H9 (cell line): ENCODE measurements at places on chromosomes 5 and 9. TPM values are rescaled to one million over a fixed set of nuclear protein-coding genes. Genes with fewer than 3 reads are reported as not detected.

Gene CSF1R
- total RNA-seq = 0.13 TPM in 1 of 2 replicates, not detected in the other

GRCh38 chr5:124111886-124112285 is 599.9 kb downstream of the CSNK1G3 start:
- no peak for DNase-seq

Gene PRLR
- 2.5 TPM in 2 replicates for total RNA-seq

DNA sequence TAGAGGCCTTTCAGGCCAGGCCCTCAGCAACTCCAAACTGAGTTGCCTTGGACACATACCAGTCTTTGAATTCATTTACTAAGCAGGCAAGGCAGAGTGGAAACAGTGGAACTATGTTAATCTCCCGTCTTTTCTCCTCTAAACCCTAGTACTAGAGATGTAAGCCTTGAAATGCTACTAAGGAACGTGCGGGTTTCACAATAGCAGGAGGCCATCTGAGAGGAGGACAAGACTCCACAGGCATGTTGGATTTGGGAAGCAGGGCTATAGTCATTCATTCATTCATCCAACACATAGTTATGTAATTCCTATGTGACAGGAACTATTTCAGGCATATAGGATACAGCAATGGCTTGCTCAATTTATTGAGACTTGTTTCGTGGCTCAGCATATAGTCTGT is 3.3 kb upstream of the OCLN start:
- DNase-seq = no peak

DNA sequence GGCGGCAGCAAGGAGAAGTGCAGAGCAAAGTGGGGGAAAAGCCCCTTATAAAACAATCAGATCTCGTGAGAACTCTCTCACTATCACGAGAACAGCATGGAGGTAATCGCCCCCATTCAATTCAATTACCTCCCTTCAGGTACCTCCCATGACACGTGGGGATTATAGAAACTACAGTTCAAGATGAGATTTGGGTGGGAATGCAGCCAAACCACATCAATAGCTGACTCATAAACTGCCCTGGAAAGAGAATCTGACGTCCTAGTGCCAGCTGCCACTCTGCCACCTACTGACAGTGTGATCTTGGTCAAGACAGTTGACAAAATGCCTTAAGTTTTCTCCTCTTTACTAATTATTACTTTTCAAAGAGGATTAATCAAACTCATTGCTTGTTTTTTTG is 128.3 kb downstream of the GPBP1 start:
- no peak for DNase-seq

Gene ARHGEF39
- 21.6 and 24.4 TPM in 2 replicates for total RNA-seq

Gene CDH12
- not detected in 2 replicates for total RNA-seq

DNA sequence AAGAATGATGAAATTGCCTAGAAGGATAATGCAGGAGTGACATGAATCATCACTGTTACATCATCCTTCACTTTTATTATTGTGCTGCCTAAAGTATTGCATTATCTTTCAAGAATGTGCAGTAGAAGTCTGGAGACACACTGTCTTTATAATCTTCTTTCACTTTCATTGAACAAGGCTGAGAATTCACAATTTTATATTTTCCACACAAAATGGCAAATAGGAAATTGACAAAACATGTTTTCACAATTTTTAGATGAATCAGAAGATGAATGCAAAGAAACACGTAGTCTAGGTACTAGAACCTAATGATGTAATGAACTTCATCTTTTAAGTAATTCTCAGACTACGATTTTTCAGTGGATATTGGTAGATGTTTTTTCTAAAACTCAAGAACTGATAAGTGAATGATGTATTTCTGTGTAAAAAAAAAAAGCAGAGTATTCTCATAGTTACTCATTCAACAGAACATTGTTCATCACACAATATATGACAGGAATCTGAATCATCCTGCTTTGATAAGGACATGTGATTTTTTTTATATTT is 131.5 kb upstream of the GRHPR start:
- no peak for DNase-seq

Gene ZNF608
- total RNA-seq = 63.7 and 67.0 TPM in 2 replicates

Gene FCN2
- not detected in 2 replicates for total RNA-seq

Gene IRX2
- 91.6 and 94.4 TPM in 2 replicates for total RNA-seq

Gene PCDHGB7
- 6.8 and 7.7 TPM in 2 replicates for total RNA-seq

DNA sequence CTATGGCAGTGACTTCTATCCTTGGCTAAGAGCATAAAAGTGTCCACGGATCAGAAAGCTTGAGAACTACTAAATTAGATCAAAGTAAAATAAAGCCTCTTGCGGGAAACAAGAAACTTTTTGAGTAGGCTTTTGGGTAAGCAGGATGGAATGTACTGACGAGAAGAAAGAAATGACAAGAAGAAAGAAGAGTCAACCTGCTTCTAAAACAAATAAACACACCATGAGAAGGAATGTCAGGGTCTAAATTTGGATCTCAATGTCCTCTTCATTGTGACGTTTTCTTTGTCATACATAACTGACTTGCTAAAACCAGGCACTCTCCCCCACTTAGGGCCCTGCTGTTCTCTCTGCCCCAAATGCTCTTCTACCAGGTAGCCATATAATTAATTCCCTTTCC is 290.1 kb upstream of the PTGER4 start:
- DNase-seq = no peak

GRCh38 chr5:160685695-160686094 is 166.3 kb downstream of the ATP10B start:
- no peak for DNase-seq

- DNase-seq = no peak
Measured at GRCh38 chr5:168362097-168362885, 70.8 kb downstream of the WWC1 start.

Gene PCDHB10
- total RNA-seq = 1.5 and 1.6 TPM in 2 replicates

GRCh38 chr9:93223260-93224180 is 39.6 kb downstream of the WNK2 start:
- no peak for DNase-seq

Gene GKAP1
- total RNA-seq = 5.4 and 6.2 TPM in 2 replicates

DNA sequence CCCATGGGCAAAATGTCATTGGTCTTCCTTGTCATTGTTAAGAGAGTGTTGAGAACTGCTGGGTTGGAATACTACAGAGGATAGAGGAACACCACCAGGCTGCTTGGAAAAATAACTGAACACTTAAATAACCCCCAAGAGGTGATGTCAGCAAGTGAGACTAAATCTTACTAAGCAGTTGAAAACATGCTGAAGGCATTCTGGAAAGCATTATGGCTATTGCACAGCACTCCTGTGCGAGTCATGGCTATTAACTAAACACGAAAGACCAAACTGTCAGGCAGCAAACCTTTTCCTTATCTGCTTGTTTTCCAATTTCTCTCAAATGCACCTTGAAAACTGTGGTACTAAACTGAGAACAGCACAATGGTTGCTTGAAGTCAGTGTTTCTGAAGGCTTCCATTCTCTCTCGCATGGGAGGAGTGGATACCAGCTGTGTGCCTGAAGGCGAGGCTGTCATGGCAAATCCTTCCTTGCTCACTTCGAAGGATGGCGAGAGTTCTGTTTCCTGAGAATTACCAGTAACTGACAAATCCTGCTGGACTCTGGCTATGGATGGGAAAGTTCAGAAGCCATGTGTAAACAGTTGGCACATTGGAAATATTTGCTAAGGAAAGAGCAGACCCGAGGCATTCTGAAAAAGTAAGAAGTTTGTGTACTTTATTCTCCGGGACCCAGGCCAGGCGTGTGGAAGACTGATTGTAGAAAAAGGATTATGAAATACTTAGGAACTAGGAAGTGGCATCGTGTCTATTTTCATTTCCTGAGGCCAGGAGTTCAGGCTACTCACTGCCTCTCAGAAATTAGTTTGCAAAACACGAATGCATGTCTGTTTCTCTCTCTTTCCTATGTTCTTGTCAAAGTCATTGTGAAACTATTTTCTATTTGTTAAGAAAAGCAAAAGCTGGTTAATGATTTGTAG is 182.1 kb downstream of the DMRT2 start:
- no peak for DNase-seq

Gene EGFLAM
- total RNA-seq = 0.33 TPM in 2 replicates

Gene GARNL3
- 8.7 and 8.8 TPM in 2 replicates for total RNA-seq

DNA sequence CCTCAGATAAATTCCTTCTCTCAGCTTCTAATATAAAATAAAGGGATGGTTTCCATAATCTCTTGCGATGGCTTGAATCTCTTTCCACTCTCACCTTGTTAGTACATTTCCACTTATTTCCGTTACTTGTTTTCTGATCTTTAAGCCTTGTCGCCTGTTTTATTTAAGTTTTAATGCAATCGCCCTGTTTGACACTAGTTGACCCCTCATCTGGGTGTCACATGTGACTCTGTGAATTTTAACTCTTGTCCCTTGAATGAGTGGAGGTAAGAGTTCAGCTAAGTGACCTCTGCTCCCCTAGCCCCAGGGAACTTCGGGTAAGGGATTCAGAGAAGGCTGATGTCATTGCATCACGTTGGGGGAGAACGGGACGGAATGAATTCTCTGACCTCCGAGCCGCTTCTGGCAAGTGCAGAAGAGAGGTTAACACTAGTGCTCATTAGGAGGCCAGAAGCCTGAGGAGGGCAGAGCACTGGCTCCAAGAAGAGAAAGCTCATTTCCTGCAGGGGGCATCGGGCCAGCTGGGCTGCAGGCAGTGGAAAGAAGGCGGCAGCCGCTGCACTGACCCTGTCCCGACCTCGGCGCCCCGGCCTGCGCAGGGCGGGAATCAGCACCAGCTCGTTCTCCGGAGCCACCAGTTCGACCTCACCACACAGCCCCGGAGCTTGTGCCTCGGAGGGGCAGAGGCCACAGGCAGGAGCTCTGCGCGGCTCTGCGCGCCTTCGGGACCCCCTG is 569 bp downstream of the HINT2 start:
- DNase-seq = peak; percentile 85

DNA sequence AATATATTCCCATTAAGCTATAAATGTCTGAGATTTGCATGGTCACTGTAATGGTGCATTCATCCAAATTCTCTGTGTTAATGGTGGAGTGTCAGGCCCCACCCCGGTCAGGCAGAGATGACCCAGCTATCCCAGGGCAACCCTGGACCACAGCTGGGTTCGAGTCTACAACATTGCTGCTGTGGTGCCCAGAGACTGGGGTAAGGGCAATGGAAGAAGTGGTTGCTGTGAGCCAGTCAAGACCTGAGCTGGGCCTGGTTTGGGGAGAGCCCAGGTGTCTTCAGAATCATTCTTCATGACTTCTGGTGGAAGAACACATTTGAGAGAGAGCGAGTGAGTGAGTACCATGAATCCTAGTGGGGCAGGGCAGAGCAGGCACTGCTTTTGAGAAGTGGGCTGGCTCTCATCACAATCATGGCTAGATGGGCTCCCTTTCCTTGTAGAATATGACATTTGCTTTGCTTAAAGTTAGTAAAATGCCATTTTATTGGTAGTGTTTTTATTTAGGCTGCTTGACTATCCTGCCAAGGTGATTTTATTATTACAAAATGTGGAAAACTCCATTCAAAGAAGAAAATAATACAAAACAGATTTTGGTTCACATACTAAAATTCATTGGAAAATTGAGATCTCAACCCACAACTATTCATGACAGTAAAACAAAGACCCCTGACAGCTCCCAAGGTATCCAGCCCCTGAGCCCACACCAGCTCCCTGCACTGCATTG is 125.8 kb upstream of the SLC25A48 start:
- DNase-seq = peak; percentile 17
